ENCODE measurements at places on chromosomes 7 and 10.

DNA sequence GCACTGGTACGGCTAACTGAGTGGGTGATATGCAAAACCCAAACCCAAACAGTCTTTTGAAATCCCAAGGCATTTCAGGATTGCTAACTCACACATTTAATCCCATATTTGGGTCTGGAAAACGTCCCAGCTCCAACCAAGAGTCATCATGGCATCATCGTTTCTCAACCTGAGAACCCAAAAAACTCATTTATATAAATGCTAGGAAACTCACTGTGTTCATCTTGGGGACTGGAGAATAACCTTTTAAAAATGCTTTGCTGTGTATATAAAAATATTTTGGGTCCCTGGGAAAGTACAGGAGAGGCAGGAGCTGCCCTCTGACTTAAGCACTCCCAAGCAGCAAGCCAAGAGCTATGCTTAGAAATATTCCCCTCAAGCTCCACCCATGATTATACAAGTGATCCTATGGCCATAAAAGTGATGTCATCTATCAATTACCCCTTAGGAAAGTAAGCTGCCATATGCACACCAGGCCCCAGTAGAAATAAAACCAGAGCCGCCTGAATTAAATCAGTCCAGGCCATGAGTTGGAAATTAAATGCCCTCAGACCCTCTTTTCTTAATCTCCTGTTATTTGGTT, 352.1 kb downstream of the FRMD4A start:
- DNase-seq = no peak

- no peak for DNase-seq
Observed at GRCh38 chr7:87100326-87100725, 40.9 kb upstream of the ELAPOR2 start.

- no peak for DNase-seq
Observed at GRCh38 chr10:11256896-11257295, 239.2 kb downstream of the CELF2 start.

DNA sequence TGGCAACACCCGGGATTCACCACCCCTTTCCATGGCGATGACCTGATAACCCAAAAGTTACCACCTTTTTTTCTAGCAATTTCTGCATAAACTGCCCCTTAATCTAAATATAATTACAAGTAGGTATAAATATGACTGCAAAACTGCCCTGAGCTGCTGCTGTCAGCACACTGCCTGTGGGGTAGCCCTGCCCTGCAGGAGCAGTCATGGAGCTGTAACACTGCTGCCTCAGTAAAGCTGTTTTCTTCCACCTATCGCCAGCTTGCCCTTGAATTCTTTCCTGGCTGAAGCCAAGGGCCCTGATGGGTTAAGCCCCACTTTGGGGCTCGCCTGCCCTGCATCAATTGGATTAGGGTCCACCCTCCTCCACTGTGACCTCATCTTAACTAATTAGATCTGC, 368.8 kb downstream of the SFMBT2 start:
- DNase-seq = no peak

DNA sequence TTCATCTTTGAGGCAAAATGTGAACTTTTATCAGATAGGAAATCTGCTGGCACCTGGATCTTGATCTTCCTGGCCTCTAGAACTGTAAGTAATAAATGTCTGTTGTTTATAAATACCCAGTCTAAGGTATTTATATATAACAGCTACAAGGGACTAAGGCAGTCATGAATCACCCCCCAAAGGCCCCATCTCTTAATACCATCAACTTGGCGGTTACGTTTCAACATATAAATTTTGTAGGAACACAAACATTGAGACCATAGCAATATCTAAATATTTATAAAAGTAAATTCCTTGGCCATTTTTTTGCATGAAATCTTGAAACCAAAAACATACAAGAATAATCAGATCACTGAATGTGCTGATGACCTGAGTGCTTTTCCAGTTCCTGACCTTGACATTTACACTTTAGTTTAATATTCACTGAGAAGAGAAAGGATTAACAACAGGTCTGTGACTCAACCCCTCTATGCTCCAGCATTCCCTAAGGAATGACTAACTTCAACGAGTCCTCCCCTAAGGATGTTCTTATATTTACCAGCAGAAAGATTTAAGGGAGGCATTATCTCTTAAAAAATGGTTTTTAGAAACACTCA, 1438.5 kb upstream of the CELF2 start:
- no peak for DNase-seq

DNA sequence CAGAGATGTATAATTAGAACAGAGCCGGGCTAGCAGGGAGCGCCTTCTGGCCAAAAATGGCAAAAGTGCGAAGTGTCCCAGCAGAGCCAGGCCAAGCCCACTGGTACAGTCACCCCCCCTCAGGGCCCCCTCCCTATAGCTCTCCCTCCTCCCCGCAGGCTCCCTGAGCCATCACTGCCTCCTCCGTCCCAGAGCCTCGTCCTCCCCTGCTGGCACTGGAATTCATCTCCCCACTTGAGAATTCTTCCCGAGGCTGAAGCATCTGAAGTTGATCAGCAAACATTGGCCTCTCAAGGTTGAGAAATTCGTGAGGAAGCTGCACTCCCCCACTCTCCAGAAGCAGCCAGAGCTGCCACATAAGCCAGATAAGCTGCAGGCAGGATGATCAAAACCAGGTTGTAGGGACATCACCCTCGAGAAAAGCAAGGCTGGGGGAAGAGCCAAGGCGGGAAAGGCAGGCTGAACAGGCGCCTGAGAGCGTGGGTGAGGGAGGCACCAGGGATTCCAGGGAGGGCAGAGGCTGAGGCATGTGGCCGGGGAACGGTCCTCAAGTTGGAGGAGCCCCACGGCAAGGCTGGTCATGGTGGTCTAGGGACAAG, 23.4 kb downstream of the CAMK2G start:
- no peak for DNase-seq

GRCh38 chr7:77258014-77258413, 58.4 kb upstream of the FGL2 start:
- DNase-seq = no peak

DNA sequence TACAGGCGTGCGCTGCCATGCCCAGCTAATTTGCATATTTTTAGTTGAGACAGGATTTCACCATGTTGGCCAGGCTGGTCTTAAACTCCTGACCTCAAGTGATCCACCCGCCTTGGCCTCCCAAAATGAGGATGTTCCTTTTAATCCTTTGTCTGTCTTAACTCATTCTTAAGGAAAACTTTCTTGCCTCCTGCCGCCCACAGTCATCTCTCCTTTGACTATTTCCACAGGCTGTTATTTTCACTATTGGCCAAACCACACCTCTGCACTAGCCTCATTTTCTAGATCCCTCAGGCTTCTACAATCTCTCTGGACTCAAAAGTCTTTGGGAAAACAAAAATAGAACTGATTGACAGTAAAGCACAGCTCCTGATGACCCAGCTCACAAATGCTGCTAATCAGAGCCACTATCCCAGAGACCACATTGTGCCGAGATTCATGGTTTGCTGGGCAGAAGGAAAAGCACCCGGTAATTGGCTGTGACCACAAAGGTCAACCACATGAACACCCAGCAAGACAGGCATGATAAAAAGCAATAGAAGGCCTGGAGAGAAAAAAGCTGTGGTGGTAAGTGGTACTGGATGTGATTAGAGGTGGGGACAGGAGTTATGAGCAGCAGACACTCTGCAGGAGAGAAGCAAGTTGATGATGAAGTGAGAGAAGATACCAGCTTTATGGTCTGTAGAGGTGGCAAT, 44.1 kb upstream of the ZNRF2 start:
- no peak for DNase-seq

DNA sequence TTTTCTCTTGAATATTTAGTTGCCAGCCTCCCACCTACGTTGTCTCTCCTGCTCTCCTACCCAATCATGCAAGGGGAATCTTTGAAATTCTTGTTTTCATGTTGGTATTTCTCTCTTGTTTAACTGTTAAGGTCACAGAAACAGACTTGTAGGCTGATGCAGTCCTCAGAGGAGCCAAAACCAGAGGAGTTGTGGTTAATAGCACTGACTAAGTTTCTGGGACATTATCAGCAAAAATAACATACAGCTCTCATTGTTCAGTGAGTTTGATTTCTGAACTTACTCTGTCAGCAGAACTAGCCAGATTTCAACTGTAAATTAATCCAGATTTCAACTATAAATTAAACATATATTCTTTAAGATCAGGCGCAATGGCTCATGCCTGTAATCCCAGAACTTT, 11.1 kb upstream of the CUL1 start:
- no peak for DNase-seq

GRCh38 chr7:33472348-33473025, 343.1 kb downstream of the BBS9 start:
- DNase-seq = no peak

DNA sequence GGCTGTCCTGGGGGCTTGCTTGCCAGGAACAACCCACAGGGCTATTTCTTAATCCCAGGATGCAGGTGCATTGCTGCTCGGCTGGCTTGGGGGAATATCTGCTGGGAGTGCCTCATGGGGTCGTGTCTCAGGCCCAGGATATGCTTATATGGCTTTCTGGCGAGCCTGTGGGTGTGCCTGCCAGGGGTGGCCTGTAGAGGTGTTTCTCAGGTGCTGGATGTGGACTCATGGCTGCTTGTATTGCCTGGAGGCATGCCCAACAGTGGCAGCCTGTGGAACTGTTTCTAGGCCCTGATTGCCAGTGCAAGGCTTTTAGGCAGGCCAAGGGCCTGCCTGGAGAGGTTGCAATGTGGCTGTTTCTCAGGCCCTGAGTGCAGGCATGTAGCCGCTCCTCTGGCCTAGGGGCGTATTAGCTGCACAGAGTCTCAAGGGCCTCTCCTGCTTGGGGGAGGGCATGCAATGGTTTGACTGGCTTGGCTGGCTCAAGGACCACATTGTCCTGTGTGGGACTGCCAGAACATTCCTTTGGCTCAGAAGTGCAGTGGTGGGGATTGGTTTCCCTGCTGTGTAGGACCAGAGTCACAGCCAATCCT, 202.1 kb downstream of the ATRNL1 start:
- no peak for DNase-seq

- no peak for DNase-seq
Observed at GRCh38 chr7:94907811-94908322, 473 bp downstream of the PPP1R9A start.

DNA sequence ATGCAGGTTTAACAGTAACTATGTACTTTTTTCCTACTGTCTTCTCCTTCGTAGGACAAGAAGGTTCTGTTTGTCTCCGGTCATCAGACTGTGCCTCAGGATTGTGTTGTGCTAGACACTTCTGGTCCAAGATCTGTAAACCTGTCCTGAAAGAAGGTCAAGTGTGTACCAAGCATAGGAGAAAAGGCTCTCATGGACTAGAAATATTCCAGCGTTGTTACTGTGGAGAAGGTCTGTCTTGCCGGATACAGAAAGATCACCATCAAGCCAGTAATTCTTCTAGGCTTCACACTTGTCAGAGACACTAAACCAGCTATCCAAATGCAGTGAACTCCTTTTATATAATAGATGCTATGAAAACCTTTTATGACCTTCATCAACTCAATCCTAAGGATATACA, 2.4 kb downstream of the DKK1 start:
- no peak for DNase-seq

- DNase-seq = peak; percentile 36
Observed at GRCh38 chr7:157625973-157626742, 289.4 kb downstream of the DNAJB6 start.

DNA sequence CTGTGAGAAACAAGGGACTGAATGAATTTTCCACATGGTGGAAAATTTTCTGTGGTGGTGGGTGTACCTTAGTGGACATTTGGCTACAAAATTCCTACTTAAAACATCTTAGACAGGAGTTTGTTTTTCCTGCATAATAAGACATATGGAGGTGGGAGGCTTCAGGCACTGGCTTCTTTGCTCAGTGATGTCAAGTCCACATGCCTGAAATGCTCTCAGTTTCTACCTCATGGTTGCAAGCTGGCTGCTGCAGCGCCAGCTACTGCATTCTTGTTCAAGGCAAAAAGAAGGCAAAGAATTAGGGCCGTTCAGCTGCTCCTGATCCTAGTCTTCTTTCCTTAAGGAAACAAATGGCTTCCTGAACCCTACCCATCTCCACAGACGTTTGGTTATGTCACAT, 99.9 kb upstream of the FAM204A start:
- no peak for DNase-seq

GRCh38 chr10:117694190-117694589, 151.6 kb downstream of the EMX2 start:
- DNase-seq = no peak

DNA sequence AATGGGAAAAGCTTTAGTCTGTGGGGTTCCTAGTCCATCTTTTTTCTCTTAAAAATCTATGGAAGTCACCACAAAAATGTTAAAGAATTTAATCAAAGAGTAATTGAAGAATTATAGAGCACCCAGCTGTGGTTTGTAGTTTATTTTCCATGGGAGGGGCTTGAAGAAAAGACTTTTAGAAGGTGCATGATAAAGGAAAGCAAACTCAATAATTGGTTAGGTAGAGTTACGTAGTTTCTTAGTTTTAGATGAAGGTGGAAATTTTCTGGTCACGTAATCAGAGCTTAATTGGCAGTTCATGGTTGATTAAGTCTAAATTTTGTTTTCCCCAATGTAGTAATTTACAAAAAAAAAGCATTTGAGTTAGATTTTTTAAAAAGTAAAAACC, 724 bp downstream of the ZNF107 start:
- DNase-seq = no peak

GRCh38 chr10:17910125-17910789, 41.5 kb upstream of the SLC39A12 start:
- DNase-seq = no peak

GRCh38 chr10:45006276-45007030, 5.7 kb downstream of the ZNF22 start:
- DNase-seq = no peak

- DNase-seq = no peak
Observed at GRCh38 chr7:24800667-24801066, 43.4 kb upstream of the GSDME start.

- peak; percentile 98 for DNase-seq
Observed at GRCh38 chr7:138752518-138753149, 45.2 kb upstream of the TMEM213 start.

DNA sequence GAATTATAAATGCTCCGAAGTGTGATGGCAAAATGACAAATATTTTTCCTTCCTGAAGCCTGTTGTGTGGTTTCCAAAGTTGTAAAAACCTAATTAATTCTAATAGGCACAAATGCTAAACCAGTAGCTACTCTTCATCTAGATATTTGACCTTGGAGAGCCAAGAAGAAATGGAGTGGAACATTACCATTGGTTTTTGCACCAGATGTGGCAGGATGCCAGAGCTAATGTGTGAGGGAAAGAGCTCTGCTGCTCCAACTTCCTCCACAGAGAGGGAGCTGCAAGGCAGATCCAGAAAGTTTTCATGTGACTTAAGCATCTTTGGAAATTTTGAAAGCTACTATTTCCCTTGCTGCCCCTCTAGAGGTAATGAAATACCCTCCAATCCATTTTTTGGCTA, 65.1 kb upstream of the HPS1 start:
- DNase-seq = no peak

- no peak for DNase-seq
Observed at GRCh38 chr7:127760436-127761031, 108.5 kb downstream of the SND1 start.
